ENCODE measurements at places on chromosomes 1 and 21.

DNA sequence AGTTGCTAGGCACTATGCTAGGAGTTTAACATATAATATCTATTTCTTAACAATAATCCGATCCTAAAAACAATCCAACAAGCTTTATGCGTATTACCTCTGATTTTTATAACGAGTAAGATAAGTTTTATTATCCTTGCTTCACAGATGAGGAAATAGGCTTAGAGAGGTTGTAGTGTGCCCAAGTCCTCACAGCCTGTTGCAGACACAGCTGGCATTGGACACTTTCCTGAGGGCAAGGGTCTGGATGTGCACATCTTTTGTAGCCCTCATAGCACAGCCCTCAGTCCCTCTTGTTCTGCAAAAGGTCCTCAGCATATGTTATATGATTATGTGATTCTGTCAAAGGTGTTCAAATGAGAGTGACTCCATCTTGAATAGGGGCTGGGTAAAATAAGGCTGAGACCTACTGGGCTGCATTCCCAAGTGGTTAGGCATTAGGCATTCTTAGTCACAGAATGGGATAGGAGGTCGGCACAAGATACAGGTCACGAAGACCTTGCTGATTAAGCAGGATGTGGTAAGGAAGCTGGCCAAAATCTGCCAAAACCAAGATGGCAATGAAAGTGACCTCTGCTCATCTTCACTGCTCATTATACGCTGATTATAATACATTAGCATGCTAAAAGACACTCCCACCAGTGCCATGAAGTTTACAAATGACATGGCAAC lies 75.7 kb upstream of the F3 start:
- no peak for DNase-seq
- no peaks in the 10 kb centered on the region for H3K4me1 ChIP-seq
- H3K27ac ChIP-seq: no peak overlapping the region
- no peaks in the 10 kb centered on the region for H3K27me3 ChIP-seq
- H3K36me3 ChIP-seq: no peaks in the 10 kb centered on the region

- peaks cover 5% of the 10 kb centered on the region for H3K4me1 ChIP-seq
- H3K4me3 ChIP-seq: no peak overlapping the region
- no peak for DNase-seq
- no peak overlapping the region for H3K27ac ChIP-seq
- no peaks in the 10 kb centered on the region for H3K27me3 ChIP-seq
These were observed 102.7 kb downstream of the LMX1A start for GRCh38 chr1:165253818-165254254.

DNA sequence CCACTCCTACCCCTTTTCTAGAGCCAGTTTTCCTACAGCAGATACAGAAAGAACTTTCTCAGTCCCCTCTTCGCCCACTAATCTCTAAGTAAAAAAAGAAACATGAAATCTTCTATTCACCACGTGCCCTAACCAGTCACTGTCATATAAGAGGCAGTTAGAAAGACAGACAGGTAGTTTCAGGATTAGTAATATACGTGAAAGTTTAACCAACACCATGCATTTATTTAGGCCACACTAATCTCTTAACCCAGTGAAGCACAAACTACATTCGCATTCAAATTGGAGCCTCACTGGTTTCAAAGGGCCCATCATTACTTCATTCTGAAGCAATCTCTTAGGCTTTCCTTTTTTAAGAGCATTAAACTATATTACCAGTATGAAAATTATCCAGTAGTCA lies 10.1 kb downstream of the GPATCH2 start:
- H3K4me1 ChIP-seq: no peaks in the 10 kb centered on the region
- H3K27ac ChIP-seq: no peak overlapping the region
- H3K4me3 ChIP-seq: no peak overlapping the region
- no peak for DNase-seq
- H3K36me3 ChIP-seq: peaks cover 7% of the 10 kb centered on the region

- H3K4me1 ChIP-seq: no peaks in the 10 kb centered on the region
- H3K36me3 ChIP-seq: no peaks in the 10 kb centered on the region
These were observed 144.8 kb downstream of the GLUL start for GRCh38 chr1:182246783-182247182.
